ENCODE measurements at places on chromosomes 2 and 18. TPM values are rescaled to one million over a fixed set of nuclear protein-coding genes. Genes with fewer than 3 reads are reported as not detected.

DNA sequence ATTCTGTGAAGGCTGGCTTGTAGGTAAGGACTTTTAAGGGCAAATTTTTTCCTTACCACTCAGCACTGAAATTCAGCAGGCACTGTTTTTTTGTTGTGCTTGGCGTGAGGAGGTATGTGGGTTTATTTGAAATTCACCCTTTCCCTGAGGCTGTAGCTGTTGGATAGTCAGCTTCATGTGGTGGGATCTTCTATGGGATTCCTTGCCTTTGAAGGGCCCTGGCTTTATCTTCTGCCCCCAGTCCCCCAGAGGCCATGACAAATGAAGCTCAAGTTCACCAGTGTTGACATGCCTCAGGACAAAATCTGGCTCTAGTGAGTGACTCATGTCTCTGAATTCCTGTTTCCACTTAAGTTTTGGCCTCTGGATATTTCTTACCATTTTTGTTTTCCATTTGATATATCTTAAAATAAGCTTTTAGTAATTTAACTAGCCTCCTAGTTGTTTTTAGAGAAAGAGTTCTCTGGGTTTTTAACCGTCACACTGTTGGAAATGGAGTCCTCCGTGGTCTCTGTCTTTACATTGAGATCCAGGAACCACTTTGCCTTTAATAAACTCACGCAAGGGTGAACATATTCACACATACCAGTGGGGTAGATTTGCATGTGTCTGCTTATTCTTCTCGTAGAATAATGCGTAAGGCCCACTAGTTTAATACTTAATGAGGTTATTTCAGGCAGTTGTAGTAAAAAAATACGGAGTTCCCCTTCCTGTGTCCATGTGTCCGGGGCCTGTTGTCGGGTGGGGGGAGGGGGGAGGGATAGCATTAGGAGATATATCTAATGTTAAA lies 211.1 kb upstream of the FAM98A start:
- DNase-seq, result no peak

Gene LRRC30
- polyA plus RNA-seq, result not detected

DNA sequence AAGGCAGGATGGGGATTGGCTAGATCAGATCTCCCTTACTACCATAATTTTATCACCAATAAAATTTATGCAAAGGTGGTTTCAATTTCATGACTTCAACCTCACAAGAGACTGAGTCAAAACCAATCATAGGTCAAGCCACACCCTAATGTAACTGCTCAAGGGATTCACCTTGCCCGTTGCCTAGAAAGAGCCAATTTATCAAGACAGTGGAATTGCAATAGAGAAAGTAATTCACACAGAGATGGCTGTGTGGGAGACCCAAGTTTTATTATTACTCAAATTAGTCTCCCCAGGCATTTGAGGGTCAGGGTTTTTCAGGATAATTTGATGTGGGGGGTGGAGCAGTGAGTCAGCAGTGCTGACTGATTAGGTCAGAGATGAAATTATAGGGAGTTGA lies 340.6 kb downstream of the RND3 start:
- no peak for DNase-seq

Gene PLEKHH2
- 3.3 TPM for polyA plus RNA-seq

DNA sequence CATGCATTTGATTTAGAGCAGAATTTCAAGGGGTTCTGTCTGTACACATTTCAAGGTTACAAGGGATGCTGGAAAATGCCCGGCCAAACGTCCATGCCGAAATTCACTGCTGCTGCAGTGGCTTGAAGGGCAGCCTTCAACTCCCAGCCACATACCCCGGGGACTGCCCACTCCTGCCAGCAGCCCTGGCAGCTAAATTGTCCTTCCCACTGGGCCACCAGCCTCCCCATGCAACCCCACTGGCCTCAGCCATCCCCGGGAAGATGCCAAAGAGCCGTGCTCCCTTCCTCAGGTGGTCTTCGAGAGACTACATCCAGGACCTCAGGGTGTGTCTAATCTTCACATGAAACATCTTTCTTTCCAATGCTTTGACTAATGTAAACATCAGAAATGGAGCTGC lies 478.7 kb upstream of the MYT1L start:
- DNase-seq, result no peak

All from IMR-90 (cell line).